Cortex of kidney (tissue), 1 donor: ENCODE measurements at places on chromosomes 7 and 10.

DNA sequence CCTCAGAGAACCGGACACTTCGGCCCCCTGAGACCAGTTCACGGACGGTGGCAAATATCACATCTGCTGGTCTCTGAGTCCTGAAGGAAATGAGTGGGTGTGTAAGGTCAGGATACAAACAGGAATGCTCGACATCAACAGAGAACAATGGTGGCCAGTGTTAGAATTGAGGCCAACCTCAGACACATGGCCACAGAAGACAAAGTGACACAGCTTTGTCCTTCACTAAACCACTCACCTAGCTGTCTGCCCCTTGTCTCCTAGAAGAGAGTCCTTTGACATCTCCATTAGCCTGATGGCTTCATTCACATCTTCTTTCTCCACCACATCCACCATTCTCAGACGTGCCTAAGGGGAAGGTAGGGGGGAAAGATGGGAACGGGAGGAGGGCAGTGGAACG, 4.3 kb downstream of the COPS6 start:
- no peak for DNase-seq

GRCh38 chr10:623477-624311, 65.8 kb downstream of the DIP2C start:
- no peak for DNase-seq

DNA sequence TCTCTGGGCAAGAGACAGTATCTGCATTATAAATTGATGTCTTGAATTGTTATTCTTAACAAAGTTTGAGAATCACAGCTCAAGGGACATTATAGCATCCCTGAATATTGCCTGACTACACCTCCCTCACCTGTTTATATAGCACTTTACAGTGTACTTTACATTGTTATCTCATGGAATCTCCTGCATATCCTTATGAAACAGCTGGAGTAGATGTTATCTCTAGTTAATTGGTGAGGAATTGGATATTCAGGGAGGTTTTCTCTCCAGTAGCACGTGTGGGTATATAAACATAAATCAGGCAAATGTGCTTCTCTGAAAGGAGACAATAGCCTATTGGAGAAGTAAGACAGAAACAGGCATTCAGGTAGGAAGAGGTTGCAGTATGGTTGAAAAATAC, 117.2 kb downstream of the SRI start:
- DNase-seq = no peak

DNA sequence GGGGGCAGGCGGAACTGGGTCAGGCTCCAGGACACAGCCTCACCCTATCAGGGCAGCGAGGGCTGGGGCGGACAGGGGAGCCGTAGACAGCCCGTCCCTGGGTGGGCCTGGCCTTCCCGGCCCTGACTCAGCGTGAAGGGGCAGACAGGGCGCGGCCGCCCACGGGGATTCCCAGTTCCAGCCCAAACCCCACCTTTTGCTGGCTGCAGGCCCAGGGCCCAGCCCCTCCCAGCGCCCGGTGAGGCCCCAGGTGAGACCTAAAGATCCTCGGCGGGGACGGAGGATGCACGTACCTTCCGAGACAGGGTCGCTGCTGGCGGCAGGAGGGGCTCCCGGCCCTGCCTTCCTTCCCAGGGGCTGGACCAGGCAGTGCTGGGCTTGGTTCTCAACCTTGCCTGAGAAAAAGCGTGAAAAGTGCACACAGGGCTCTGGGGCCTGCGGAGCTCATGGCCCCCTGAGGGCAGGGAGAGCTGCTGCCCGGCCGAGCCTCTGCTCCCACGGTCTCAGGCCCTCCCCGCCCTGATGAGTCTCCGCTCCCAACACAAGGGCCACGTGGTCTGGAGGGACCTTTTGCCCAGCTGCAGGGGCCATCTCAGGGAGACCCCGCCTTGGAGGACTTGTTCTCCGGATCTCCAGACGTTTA, 43.9 kb upstream of the DNAJB6 start:
- DNase-seq = no peak

DNA sequence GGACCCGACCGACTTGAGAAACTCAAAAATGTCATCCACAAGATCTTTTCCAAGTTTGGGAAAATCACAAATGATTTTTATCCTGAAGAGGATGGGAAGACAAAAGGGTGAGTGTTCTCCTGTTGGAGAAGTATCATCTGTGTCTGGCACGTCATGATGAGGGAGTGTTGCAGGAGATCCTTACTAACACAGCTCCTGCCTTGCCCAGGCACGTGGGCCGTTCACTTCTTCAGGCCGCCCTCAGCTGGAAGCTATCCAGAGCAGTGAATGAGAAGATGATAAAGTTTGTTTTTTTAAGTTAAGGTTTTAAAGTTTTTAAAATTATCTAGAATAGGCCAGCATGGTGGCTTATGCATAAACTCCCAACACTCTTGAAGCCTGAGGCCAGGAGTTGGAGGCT, 6.2 kb downstream of the EIF3B start:
- DNase-seq = no peak

DNA sequence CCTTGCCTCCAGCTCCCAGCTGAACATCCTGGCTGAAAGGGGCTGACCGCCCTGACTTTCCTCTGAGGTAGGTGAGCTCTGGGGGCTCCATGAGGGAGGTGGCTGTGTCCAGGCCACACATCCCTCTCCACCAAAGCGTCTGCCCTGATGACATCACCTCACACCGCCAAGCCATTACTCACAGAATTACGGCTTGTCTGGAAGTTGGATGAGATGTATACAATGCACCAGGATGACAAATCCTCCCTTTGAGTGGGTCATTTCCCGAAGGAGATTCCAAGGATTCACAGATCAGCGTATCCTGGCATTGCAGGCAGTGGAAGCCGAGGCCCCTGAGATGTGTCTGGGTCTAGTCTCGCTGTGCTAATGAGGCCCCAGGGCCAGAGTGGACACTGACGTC, 15.1 kb upstream of the RET start:
- DNase-seq = no peak

GRCh38 chr10:85645053-85645452, 721.5 kb downstream of the GRID1 start:
- DNase-seq = no peak

- no peak for DNase-seq
Measured at GRCh38 chr10:61975391-61975932, 74.0 kb downstream of the ARID5B start.
